ENCODE measurements at places on chromosomes 11 and 22.
A peak's percentile ranks its signal among the peaks of the same experiment; 100 is the strongest.

DNA sequence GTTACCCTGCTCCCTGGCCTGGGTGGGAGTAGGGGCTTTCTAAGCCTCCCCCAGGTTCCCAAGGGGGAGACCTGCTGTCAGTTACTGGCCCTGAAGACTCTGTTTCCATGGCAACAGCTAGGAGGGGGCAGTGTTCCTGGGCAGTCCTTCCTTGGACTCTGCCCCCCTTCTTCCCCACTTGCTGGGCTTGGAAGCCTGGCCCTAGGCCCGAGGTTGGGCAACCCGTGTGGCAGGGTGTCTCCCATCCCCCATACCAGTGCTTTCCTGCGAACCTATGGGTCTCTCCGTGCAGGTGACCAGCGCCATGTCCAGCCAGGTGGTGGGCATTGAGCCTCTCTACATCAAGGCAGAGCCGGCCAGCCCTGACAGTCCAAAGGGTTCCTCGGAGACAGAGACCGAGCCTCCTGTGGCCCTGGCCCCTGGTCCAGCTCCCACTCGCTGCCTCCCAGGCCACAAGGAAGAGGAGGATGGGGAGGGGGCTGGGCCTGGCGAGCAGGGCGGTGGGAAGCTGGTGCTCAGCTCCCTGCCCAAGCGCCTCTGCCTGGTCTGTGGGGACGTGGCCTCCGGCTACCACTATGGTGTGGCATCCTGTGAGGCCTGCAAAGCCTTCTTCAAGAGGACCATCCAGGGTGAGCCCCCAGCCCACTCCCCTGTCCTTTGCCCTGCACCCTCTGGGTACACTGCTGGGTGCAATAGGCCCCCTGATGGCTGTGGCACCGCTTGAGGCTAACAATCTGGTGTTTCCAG, 1.7 kb downstream of the ESRRA start:
- DNase-seq: peak; percentile 54

- peak; percentile 69 for DNase-seq
Observed at GRCh38 chr11:3155691-3156258, 9.3 kb downstream of the OSBPL5 start.

DNA sequence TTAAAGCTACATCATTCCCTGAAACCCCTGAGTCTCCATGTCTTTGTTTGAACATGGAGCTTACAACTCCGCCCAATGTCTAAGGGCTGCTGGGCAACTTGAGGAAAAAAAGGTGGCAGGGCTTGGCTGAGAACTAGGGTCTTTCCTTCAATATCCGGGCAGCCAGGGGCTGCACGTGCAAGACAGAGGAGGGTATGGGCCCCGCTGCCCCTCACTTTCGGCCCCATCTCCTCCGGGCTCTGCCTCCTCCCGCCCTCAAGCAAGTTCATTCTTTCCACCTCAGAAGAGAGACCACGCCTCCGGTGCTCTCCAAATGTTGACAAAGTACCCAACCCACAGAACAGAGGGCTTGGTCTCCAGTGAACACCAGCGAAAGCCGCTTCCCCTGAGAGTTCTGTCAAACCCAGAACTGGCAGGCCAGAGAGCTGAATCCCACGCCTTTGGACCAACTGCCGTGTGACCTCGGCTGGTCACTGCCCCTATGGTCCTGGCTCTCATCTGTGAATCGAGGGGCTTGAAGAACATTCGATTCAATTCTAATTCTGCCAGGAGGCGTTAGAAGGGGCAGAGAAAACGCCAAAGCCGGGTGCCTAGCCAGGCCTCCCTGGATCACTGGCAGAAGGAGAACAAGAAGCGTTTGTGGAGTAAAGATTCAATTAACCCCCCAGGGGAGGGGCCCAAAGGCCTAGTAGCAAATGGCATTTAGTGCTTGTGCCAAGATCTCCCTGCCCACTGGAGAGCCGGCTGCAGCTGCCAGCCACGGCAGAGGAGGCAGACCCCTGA, 7.3 kb downstream of the PDGFB start:
- peak; percentile 48 for DNase-seq

DNA sequence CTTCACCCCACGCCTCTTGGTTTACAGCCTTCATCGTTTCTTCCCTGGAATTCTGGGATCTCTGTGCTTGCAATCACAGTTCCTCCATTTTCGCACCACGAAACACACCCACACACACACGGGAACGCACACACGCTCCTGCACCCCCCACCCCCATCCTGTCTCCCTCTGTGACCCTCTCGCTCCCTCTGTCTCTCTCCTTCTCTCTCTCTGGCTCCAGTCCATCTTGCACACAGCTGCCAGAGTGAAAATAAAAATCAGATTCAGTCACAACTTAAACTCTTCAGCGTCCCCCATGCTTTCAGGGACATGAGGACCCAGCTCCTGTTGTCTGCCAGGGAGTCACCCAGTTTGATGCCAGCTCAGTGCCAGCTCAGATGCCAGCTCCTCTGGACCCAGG, 3.0 kb downstream of the GAL start:
- DNase-seq: no peak

- no peak for DNase-seq
Observed at GRCh38 chr11:128576555-128576954, 10.8 kb downstream of the ETS1 start.
